ENCODE measurements at places on chromosomes 7 and 10.

GRCh38 chr7:95028683-95029082 lies 121.3 kb downstream of the PPP1R9A start:
- peak; percentile 17 for DNase-seq

DNA sequence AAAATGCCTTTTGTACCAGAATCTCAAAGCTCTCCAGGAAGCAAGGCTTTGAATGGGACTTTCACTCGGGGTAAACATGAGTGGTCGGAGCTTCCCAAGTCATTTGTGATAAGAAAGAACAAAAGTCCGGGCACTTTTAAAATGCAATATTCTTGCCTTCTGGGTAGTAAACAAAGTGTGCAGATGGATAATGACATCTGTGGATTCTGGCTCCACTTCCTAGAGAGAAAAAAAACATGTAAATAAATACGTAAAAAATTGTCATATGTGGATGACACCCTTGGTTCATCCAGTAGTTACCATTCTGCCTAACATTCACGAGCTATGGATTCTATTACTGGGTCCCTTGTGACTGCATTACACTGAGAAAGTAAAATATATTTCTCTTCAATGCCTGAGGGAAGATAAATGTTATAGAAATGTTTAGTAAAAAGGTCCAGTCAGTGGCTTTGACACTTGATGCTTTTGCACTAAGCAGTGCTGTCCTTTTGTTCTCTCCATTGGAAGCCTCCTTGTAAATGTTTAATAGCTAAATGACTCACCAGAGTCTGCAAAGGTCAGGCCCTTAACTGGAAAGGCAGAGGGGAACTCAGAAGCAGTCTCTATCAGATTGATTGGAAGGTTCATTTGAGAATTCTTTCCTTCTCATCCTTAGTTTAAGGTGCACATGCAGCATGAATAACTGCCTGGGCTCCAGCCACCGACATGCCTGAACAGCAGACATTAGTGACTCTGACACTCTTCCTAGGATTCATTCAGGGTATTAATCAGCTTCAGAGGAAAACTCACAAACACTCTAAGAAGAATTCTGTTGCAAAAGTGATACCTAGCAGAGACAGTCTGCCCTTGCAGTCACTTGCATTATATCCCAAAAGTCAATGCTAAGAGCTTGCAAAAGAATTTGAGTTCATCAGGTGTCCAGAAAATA lies 11.7 kb upstream of the EDRF1 start:
- no peak for DNase-seq

DNA sequence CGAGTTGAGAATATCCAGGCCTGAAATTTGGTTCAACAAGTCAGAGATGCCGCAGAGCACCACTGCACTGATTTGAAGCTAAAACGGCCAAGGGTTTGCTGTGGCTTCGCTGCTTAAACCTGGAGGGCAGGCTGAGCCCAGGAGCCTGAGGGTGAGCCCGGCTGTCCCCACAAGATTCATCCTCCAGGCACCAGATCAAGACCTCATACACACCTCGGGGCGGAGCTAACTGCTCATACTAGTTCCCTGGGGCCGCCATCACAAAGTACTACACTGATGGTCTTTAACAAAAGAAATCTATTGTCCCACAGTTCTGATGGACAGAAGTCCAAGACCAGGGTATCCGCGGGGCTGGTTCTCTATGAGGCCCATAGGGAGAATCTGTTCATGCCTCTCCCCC lies 16.9 kb upstream of the TRIM56 start:
- no peak for DNase-seq

GRCh38 chr10:99531026-99531695 lies 1.6 kb upstream of the NKX2-3 start:
- no peak for DNase-seq

GRCh38 chr7:95649546-95649945 lies 53.2 kb upstream of the PDK4 start:
- no peak for DNase-seq

DNA sequence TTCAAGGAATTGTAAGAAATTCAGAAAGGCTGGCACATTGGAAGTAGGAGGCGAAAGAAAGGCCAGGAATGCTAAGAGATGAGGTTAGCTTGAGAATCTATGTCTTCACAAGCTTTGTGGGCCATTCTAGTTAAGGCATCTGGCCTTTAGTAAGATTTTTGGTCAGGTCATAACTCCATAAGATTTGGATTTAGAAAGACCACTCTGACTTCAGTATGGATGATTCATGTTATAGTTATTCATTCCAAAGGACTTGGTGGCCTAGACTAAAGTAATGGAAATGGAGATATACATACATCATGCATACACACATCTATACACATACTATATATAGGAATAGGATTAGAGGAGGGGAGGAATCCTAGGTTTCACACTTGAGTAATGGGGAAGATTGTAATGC lies 77.5 kb downstream of the SEPTIN7 start:
- DNase-seq = no peak

GRCh38 chr7:116809636-116810266 lies 52.6 kb upstream of the CAPZA2 start:
- DNase-seq = peak; percentile 83

DNA sequence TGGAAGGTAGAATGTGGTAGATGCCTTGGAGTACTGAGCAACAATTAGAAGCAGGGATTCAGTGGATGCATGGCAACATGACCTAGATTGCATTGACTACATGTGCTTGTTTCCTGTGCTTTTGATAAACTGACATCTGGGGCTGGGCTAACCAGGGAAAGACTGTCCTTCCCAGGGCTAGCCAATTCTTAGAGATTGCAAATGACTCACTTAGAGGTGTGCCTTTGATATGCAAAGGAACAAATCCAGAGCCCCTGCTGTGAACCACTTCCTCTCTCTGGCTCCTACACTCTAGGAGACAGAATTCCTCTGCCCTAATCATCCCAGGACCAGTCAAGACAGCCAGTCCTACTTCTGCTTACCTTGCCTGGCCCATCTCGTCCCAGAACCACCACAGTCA lies 651.5 kb downstream of the LRMDA start:
- DNase-seq = no peak

- DNase-seq = no peak
These were observed 2.7 kb upstream of the IQUB start for GRCh38 chr7:123537026-123537642.

DNA sequence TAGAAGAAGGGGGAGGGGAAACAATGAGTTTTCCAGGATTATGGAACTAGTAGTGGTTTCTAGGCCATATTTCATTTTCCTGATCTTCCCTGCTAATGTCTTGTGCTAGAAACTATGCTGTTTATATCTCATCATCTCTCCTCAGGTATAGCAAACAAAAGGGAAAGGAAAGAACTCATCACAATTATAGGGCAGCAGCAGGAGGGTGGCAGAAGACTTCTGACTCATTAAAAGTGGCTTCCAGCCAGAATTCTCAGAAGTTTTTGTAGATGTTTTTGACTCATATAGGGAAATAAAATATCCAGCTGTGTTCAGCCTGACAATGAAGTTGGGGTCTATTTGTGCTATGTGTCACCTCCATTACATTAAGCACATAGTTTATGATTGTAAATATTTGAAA lies 6.5 kb downstream of the AHR start:
- DNase-seq = no peak

- no peak for DNase-seq
These were observed 86.7 kb downstream of the MICU1 start for GRCh38 chr10:72539137-72539536.

DNA sequence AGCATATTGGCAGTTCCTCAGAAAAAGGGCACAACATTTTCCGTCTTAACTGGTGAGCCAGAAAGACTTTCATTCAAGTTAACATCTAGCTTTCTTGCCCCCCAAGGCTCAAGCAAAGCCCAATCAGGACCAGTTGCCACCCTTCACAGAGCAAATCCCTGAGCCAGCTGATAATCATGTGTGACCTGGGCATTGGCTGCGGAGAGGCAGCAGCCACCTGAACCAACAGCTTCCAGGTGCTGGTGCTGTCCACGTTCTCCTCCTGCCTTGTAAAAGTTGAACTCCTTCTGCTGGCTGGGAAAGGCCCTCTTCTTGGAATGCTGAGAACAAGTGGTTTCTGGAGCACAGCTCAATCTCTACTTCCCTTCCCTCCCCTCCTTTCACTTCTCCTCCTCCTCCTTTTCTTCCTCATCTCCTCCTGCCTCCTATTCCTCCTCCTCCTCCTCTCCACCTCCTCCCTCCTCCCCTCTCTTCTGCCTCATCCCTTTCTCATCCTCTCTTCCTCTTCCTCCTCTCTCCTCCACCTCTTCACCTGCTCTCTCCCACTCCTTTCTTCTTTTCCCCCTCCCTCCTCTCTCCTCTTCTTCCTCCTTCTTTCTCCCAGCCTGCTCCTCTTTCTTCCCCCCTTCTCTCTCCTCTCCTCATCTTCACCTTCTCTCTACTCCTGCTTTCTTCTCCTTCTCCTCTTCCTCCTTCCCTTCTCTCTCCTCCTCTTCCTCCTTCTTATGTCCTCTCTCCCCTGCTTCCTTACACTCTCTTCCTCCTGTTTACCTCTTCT lies 140.6 kb downstream of the JCAD start:
- no peak for DNase-seq

DNA sequence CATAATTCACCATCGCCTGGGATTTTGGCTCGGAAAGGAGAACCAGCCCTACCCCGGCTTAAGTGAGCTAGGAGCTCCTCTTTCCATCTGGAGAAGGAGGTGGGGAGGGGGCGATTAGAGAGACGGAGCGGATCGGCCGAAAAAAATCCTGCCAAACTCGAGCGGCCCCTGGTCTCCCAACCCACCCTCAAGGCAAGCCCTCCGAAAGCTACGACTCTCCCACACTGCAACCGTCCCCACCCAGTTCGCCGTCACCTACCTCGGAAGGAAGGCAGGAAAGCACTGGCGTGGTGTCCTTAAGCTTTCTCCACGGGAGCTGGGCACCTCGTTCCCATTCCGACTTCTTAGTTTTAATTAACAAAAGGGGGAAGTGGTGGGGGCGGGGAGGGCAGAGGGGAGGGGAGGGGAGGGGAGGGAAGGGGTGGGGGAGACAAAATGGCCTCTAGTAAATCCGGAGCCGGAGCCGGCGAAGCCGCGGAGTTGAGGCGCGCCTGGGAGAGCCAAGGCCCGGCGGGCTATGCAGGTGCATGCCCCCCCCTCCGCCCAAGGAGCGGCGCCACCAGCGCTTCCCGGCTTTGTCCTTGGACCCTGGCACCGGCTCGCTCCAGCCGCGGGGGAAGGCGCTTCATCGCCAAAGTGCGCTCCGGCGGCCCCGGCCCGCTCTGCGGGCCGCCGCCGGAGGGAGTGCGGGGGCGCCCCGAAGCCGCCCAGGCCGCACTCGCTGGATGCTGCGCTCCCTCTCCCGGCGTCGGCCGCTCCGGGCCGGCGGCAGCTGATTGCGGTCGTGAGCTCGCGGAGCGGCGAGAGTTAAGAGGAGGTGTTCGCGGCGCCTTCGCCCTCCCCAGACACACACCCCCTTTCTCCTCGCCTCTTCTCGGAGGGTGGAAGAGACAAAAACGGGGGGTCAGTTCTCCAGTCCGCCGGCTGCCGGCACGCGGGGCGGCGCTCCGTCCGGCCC lies at the start of gene LRRC4:
TSS of gene LRRC4 (minus strand) at position 784 of the 958 bp plus-strand sequence. CDS start 797 bp downstream, outside the sequence.
- DNase-seq = no peak

DNA sequence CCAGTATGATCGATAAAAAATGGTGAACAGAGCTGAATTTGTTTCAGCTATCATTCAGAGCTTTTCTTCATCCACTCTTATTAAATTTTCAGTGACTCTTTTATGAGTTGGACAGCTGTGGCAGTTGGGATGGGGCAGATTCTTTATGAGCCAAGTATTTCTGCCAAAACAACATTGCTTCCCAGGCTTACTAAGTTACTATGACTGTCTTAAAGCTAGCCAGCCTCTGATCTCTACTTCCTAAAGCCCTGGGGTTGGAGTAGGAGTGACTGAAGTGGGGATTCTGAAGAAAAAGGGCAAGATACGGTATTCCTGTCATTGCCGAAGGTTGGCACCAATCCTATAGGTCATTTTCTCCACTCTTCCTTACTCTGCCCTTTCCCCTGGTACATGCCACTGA lies 12.7 kb downstream of the RPP30 start:
- DNase-seq = no peak

- no peak for DNase-seq
These were observed 7.5 kb upstream of the ATP6V0E2 start for GRCh38 chr7:149866139-149866778.

- no peak for DNase-seq
These were observed 12.7 kb downstream of the TAS2R60 start for GRCh38 chr7:143455942-143456341.

GRCh38 chr10:125158601-125159485 lies 1.5 kb downstream of the CTBP2 start:
- no peak for DNase-seq

DNA sequence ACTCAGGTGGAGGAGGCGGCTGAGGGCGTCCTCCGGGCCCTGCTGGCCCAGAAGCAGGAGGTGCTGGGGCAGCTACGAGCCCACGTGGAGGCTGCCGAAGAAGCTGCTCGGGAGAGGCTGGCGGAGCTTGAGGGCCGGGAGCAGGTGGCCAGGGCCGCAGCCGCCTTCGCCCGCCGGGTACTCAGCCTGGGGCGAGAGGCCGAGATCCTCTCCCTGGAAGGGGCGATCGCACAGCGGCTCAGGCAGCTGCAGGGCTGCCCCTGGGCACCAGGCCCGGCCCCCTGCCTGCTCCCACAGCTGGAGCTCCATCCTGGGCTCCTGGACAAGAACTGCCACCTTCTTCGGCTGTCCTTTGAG lies 2.8 kb downstream of the TRIM56 start:
- DNase-seq = no peak

DNA sequence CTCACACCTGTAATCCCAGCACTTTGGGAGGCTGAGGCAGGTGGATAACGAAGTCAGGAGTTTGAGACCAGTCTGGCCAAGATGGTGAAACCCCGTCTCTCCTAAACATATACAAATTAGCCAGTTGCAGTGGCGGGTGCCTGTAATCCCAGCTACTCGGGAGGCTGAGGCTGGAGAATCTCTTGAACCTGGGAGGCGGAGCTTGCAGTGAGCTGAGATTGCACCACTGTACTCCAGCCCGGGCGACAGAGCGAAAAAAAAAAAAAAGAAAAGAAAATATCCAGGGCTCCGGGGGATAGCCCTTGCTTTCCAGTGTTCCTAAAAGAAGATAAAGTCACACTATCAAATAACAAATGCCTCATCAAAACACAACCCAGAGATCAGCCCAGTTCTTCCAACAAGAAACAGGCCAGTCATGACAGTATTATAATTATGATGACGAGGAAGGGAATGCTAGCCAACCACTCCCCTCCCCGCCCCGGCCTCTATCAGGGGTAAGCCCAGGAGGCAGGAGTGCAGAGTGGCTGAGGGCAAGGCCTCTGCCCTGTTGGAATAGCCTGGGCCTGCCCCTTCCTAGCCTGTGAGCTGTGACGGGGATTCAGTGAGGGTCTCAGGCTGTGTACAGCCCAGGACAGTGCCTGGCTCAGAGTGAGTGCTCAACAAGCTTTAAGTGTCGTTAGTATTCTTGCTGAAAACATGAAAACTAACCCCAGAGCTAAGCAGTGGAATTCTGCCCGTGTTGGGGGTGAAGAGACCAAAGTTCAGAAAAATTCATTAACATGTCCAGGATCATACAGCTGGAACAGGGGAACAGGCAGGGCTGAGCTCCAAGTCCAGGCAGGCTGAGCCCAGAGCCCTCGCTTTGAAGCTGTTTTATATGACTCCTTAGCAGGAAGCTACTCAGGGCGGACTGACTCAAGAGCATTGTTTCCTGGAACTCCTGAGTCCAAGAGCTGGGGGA lies 54.3 kb downstream of the FAM241B start:
- DNase-seq = peak; percentile 77

DNA sequence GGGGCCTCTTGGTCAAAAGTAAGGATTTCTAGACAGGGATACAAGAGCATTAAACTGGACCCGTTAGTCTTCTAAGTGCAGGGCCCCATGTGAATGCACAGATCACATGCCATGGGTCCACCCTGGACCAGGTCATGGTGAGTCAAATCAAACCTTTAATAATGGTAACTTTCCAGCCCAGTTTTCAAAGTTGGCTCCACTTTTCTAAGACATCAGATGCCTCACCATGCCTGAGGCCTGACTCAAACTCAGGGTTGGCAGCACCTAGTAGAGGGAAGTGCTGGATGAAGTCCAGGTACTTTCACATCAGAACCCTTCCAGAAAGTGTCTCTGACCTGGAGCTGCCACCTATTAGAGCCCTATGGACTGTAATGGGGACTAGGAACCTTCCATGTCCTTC lies 9.7 kb upstream of the SMIM30 start:
- DNase-seq = no peak
